ENCODE measurements at places on chromosomes 6 and 20.

DNA sequence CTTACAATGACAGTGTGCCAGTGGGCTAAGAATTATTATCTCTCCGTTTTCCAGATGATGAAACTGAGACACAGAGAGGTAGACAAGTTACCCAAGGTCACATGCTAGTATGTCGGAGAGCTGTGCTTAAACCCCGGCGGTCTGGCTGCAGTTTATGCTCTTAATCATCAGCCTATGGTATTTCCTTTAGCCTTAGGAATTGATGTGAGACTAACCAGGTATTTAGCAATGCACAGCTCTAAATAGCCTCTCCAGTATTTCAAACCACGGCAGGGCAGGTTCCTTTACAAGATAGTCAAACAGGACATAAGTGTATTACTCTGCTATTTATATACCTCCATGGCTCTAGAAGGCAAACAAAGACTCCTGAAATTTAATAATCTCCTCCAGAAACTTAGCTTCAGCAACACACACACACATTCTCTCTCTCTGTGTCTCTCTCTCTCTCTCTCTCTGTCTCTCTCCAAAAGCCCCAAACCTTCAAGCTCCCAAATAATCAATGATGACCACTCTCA lies 142.0 kb upstream of the ZNF217 start:
- DNase-seq: no peak

- no peak for DNase-seq
Measured at GRCh38 chr20:33773412-33774089, 37.6 kb upstream of the CHMP4B start.

DNA sequence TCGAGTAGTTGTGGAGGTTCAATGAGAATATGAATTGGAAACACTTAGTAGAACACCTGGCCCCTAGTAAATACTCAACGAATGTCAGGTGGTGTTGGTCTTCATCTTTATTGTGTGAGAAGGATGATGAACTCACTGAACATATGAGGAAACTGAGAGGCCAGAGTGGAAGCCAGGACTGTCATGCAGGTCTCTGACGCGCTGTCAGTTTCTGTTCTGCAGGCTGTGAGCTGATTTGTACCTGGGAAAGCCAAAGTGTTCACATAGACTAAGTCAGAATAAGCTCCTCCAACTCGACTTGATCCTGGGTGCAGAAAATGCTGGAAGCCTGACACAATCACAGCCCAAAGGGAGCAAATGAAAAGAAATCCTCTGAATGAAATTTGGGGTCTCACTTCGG lies 222.2 kb downstream of the LY86 start:
- no peak for DNase-seq

DNA sequence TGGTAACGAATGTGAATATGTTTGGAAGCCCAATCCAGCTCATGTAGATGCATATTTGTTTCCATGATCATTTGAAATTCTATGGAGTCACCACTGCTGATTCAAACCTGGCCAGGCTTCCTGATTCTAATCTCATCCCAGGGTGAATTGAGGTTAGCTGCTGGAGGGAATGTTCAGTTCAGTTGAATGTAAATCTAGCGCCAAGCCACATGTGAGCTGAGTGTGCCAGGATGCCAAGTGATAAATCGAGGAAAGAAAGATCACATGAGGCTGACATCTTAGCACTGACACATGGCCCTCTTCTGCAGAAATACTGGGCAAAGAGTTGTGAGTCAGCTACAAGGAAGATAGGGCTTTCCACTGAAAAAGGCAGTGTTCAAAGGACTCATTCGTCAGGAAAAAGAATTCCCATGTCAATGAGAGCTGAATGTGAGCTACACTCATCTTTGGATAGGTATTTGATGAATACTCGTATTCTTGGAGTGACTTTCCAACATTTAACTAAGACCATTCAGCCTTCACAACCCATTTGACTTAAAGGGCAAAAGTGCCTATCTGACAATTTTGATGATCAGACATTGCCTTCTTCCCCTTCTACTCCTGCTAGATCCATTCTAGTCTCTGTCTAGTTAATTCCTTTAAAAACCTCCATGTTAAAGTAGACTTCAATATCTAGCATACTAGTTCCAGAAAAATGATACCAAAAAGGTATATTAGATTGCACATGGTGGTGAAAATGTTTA lies 172.1 kb downstream of the MTFR2 start:
- DNase-seq: no peak

- no peak for DNase-seq
Measured at GRCh38 chr6:78492351-78493017, 374.9 kb upstream of the IRAK1BP1 start.

All from head of caudate nucleus (tissue), 42 donors.